HL-60 (cell line): ENCODE measurements at places on chromosomes 11 and 22.
A peak's percentile ranks its signal among the peaks of the same experiment; 100 is the strongest.

GRCh38 chr11:12184699-12185098 lies 74.3 kb downstream of the MICAL2 start:
- no peak for DNase-seq

DNA sequence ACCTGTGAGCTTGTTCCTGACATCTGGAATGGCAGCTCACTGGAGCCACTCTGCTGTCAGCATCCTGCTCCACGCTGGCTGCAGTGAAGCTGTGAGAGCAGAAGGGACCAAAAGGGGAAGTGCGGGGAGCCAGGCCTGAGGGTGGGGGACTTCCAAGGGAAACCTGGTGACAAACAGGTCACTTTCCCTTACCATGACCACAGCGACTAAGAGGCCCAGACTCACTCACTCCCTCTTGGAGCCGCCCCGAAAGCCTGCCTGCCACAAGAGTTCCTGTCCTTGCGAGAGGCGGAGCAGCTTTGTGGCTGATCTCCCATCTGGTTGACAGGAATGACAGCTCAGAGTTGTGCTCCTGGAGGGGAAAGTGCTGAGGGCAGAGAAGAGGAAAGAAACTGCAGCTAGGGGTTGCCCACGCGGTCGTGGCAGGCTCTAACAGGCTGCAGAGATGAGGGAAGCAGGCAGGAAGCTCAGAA lies 183.8 kb upstream of the NTM start:
- no peak for DNase-seq

- no peak for DNase-seq
Measured at GRCh38 chr22:48278620-48279460, 1516.4 kb downstream of the TBC1D22A start.

GRCh38 chr11:77440678-77441077 lies 33.2 kb downstream of the PAK1 start:
- no peak for DNase-seq

GRCh38 chr22:37277384-37277783 lies 4.9 kb upstream of the CYTH4 start:
- no peak for DNase-seq

DNA sequence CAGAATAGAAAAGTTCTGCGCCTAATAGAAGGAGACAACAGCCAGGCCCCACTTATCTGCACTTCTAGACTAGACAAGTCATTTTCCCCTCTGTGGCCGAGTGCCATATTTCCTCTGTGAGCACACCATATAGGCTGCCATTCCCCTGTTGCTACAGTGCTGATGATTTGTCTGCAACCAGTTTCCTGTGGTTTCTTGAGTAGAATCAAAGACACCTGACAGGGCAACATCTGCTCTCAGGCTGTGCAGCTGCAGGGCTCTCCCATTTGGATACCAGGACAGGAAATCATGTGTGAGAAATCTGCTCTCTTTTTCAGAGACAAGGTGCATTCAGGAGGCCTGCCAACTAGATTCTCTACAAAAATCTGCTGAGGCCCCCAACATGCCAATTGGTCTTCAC lies 879.3 kb downstream of the DLG2 start:
- DNase-seq: peak; percentile 19

- no peak for DNase-seq
Measured at GRCh38 chr11:130338667-130339066, 23.9 kb upstream of the ZBTB44 start.
